ENCODE measurements at places on chromosomes 1 and 21.

GRCh38 chr1:62013264-62013663 is 181.4 kb upstream of the L1TD1 start:
- no peak for DNase-seq

- no peak for DNase-seq
These were observed 63.7 kb downstream of the MATN1 start for GRCh38 chr1:30659702-30660101.

DNA sequence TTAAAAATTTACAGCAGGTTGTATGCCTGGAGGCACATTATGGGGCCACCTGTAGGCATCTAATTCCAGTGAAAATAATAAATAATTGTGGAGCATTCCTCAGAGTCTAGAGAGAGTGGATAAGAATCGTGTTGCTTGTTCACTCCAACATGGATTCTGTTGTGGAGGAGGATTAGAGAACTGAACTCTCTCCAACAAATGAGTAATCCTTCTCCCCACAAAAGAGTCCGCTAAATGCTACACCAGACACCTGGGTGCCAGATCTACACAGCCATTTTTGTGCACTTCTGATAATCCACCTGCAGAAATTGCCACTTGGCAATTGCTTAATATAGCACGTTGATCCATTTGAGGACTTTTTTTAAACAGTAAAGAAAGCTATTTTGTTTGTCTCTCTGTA is 113.7 kb upstream of the DPYD start:
- no peak for DNase-seq

GRCh38 chr21:36035381-36035791 is 24.9 kb downstream of the SETD4 start:
- no peak for DNase-seq

GRCh38 chr1:85297855-85298629 is 21.6 kb upstream of the BCL10 start:
- DNase-seq, result peak; percentile 60

DNA sequence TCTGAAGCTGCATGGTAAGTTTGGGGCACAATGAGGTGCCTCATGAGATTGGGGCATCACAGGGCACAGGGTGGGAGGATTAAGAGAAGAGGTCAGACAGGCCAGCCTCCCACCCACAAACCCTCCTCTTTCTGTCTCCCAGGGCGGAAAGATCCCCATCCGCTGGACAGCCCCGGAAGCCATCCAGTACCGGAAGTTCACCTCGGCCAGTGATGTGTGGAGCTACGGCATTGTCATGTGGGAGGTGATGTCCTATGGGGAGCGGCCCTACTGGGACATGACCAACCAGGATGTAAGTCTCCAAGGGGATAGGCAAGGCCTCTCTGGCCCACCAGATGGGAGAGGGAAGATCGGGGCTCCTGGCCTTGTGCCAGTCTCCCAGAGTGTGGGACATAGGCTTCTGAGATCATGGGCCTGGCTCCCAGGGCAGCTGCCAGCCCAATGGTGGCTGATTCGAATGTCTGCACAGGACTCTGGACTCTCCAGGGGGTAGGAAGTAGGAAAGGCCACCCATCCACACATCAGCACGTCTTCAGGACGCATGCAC is 63.7 kb downstream of the LACTBL1 start:
- no peak for DNase-seq

DNA sequence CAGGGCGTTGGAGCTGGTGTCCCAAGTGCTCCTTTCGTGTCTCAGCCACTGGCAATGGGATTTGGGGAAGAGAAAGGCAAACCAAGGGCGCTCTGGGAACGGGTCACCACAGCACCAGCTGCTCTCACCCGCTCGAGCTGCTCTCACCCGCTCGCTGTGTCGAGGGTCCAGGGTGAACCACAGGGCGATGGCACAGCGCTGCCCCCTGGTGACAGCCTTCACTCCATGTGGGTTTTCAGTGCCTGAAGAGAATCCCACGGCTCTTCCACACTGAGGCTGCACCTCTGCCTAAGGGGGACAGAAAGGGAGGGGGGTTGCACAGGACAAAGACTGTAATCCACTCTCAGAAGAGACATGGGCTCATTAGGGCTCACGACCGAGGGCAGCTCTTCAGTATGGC is 7.1 kb upstream of the CLDN19 start:
- DNase-seq, result peak; percentile 51

- DNase-seq, result no peak
These were observed 400.1 kb downstream of the NEGR1 start for GRCh38 chr1:71882226-71882625.

DNA sequence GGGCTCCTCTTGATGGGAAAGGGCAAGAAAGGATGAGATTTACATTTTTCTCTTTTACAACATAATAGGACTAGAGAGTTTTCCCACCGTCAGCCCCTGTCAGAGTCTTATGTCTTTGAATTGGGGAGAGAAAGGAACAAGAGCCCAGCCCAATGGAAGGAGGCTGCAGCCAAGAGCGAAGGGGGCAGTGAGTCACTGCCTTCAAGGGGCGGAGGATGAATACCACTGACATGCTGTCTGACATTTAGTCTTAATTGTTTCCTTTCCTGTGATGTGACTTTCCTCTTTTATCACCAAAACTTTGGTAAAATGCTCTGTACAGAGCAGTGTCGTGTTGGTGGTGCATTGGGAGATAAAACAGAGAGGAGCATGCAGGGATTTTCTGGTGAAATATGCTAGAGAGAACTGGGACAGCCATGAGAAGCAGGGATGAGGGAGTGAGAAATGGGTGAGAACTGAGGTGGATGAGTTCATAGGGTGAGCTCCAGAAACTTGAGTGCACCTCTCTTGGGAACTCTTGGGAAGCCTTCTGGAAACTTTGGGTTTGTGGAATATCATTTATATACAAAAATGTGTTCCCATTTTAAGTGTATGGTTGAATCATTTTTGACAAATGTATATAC is 179.9 kb upstream of the FGGY start:
- DNase-seq, result peak; percentile 17

DNA sequence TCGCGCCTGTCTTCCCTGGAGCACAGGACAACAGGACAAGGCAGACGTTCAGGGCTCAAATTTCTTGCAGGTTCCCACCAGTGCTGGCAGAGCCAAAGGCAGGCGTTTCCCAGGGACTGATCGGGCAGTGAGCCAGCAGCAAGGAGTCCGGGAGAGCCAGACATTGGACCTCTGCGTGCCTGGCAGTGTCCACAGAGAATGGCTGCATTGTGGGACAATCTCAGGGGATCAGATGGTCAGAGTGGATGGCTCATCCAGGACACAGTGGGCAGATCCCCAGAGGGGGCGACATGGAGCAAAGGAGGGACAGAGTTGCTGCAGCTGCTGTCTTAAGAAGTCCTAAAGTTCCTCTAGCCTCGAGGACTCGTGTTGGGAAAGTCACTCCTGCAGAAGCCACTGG is 4.6 kb downstream of the TMEM63A start:
- no peak for DNase-seq

DNA sequence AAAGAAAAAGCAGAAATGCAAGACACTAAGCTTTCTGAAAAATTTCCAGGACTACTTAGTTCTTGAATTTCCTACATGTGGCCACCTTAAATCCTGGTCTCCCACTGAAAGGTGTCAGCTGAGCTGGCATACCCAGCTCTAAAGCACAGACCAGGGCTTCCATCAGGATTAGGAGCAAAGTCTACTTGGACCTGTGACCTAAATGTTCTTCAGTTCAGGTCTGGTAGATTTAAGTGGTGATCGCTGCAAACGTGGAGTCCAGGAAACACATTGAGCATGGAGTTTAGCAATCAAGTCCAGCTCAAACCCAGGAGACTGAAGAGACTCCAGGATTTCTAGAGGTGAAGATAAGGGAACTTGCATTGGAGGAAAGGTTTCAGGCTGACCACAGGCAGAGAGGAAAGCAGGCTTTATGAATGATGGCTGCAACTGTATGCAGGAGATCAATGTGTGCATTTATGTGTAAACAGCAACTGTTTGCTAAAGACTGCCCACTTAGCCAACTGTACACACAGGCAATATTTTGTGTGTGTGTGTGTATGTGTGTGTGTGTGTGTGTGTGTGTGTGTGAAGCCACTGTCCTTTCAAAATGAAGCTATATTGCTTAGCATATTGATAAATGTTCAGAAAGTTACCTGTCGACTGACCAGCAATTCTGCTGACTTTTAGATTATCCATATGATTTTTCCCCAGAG is 75.2 kb downstream of the LMX1A start:
- DNase-seq, result no peak

DNA sequence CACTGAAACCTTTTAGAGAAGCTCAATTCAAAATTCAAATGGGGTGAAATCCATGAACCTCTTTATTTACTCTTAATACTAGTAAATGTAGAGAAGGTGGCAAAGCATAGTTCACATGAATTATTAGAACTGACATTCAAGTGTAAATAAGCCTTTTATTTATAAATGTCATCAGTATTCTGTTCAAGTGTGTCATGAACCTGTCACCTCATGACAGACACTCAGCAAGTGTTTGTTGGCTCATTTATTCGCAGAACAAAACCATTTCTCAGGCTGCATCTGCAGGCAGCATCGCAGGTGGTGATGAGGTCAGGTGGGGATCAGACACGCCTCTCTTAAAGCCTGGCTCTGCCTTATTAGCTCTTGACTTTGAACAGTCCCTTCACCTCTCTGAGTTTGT is 116.6 kb downstream of the SETD4 start:
- DNase-seq, result no peak

- no peak for DNase-seq
These were observed 93.5 kb downstream of the TTLL7 start for GRCh38 chr1:83905315-83905907.

DNA sequence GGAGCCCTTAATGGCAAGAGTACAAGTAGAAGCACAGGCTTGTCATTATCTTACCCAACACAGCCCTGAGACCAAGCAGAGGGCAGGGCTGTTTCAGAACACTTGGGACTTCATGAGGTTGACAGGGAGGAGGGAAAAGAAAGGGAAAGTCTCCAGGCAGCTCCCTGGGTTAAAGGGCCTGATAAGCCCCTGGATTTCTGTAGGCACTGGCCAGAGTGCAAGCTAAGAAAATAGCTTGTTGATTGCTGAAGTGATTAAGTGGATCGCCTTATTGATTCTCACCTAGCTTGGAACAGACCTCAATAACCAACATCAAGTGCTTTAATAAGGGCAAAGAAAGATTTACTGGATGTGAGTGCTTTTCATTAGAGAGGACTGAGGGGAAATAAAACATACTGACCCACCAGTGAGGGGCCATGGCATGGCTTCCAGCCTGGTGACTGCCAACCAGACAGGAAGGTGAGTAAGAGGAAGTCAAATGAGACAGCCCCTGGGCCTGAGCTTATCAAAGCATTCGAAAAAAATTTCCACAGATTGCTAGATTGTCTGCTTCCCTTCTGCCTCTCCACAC is 121.4 kb upstream of the NFIA start:
- no peak for DNase-seq
